ENCODE measurements at places on chromosomes 1 and 21.

- no peak for DNase-seq
Measured at GRCh38 chr21:37535672-37536071, 169.1 kb downstream of the DYRK1A start.

- peak; percentile 1 for DNase-seq
Measured at GRCh38 chr1:224851848-224852261, 77.6 kb upstream of the DNAH14 start.

DNA sequence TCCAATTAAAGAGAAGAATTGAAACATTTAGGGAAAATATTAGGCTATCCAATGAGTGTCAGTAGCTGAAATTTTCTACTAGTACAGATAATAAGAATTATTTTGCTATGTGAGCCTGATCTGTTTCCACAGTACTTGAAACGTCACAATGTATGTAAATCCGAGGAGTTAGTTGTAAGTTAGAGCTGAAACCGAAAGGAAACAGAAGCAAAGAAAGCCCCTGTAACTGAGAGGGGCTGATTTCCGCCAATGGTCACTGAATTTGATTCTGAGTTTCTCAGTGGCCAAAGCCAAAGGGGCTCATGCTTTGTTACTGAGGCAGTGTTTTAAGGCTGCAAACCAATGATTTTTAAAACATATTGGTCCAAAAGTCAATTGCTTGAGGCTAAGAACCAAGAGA lies 168.3 kb upstream of the DUSP10 start:
- DNase-seq, result no peak

DNA sequence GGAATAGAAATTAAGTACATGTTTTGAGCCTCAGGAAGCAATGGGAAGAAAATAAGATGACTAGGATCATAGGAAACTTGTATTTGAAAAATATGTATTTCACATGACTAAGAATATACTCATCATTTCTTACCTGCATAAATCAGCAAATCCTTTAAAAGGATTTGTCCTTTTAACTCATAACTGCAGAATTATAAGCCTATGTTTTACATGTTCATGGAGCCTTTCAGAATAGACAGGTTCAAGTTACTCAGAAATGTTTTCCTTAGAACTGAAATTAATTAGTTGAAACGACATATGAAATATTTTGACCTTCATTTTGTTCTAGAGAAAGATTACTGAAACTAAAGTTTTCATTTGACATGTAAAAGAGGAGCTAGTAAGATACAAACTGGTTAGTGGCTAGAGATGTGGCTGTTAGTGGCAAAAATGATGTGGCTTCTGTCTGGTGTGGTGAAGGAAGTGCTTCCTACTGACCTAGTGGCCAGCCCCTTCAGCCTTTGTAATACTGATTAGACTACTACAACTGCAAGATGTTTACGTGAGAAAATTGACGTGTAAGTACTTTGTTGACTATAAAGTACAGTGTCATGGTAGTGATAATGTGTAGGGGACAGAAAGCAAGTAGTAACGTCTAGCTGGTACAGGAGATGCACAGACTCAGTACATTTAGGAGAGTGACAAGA lies 54.7 kb downstream of the PACC1 start:
- DNase-seq, result no peak

- no peak for DNase-seq
Measured at GRCh38 chr1:43531107-43531905, 623 bp downstream of the PTPRF start.

DNA sequence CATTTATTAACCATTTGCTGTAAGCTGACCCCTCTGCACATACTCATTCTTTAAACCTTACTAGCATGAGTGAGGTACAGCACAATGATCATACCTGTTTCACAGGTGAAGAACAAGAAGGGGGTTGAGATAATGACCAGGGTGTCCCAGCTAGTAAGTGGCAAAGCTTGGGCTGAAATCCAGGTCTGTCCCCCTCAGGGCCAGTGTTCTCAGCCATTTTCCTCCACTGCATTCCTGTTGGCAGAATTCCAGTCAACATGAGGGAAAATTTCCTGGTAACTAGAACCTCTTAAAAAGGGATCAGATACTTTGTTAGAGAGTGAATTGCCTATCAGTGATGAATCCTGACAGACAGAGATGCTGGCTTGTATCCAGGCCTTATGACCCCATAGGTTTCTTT lies 48.1 kb downstream of the SPATA46 start:
- no peak for DNase-seq

DNA sequence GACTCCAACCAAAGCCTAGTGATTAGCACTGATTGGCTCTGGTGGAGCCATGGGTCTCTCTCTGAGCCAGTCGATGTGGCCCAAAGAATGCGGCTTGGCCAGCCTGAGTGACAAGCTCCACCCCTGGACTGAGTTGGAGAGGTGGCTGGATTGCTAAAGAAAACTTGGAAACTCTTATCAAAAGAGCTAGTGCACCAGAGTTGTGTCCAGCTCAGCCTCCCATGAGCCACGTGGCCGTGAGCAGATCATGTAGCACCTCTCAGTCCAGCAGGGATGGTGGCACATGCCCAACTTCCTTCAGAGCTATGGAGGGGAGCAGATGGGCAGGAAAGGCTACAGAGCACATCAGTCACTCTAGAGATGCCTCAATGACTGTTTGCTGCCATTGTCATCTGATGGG lies 142.8 kb upstream of the VAMP3 start:
- DNase-seq, result no peak

DNA sequence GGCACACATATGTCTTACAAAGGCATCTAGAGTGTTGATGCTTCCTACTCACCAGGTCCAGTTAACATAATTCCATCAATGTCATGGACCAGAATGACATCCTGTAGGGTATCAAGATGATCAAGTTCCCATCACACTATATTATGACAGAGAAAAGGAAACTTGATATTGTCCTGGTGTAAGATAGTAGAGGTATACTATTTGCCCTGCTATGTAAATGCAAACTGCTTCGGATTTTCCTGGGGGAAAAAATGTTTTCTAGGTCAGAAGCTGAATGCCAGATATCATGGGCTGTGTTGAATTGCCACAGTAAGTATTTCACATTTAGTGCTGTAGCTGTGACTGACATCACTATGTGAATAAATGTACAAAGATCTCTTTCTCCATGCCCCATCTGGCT lies 16.2 kb upstream of the HYI start:
- DNase-seq, result no peak

DNA sequence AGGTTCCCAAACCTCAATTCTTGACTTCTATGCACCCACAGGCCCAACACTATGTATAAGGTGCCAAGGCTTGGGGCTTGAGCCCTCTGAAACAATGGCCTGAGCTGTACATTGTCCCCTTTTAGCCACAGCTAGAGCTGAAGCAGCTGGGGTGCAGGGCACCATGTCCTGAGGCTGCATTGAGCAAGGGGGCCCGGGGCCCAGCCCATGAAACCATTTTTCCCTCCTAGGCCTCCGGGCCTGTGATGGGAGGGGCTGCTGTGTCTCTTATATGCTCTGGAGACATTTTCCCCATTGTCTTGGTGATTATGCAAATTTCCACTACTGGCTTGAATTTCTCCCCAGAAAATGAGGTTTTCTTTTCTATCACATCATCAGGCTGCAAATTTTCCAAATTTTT lies 155.5 kb downstream of the FASLG start:
- no peak for DNase-seq

DNA sequence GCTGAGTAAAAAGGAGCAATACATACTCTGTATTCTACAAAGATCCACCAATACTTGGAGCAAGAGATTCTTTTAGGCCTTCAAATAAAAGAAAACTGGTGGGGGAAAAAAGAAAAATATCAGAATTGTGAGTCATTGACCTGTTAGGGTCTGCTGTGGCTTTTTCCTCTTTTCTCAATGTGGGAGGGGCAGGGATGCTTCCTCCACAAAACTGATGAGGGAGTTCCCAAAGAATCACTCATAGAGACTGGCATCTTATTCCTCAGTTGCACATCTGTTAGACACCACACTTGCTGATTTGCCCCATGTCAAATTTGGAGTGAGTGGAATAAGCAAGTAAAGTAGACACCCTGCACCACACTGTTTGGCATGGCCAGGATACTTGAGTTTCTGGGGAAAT lies 16.6 kb downstream of the C1orf141 start:
- DNase-seq, result no peak

GRCh38 chr1:44681905-44682882 lies 7.7 kb downstream of the ARMH1 start:
- DNase-seq, result no peak

DNA sequence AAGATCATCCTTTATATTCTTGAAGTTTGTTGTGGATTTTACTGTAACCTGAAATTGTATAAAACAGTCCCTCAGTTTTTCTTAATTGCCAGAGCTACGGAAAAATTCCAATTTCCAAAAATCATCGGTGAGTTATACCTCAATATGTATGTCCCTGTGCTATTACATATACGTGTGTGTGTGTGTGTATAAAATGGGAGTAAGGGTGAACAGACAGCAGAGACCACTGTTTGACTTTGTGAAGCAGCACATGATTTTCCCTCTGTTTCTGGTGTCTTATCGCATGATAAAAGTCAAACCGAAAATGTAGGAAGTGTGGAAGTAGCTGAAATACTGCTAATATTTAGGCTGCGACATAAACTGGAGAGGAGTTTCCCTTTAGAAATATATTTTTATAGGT lies 1.2 kb downstream of the OR2T1 start:
- no peak for DNase-seq

DNA sequence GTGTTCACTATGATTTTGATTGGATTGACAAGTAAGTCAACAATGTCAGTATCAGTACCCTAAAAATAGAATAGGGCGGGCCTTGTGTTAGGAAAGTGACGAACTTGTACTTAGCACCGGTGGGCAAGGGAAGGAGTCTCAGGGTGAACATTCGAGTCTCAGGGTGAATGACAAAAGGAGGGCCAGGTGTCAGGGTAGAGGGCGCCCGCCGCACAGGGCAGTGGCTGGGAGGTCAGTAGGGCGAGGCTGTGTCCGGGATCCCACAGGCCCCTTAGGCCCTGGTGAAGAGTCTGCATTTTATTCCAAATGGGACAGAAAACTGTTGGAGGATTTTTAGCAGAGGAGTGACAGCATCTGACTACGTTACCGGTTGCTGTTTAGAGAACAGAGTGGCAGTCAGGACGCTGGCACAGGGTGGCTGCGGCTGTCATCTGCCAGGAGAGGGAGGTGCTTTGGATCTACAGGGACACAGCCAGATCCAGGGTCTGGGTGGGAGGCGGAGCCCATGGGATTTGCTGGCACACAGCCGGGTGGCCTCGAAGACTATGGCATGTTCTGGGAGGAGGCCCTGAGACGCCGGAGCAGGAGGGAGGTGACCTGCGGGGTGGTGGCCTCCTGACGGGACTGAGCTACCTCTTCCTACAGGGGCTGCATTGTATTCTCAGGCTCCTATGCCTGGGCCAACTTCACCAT lies 11.0 kb downstream of the AGTRAP start:
- DNase-seq, result no peak

DNA sequence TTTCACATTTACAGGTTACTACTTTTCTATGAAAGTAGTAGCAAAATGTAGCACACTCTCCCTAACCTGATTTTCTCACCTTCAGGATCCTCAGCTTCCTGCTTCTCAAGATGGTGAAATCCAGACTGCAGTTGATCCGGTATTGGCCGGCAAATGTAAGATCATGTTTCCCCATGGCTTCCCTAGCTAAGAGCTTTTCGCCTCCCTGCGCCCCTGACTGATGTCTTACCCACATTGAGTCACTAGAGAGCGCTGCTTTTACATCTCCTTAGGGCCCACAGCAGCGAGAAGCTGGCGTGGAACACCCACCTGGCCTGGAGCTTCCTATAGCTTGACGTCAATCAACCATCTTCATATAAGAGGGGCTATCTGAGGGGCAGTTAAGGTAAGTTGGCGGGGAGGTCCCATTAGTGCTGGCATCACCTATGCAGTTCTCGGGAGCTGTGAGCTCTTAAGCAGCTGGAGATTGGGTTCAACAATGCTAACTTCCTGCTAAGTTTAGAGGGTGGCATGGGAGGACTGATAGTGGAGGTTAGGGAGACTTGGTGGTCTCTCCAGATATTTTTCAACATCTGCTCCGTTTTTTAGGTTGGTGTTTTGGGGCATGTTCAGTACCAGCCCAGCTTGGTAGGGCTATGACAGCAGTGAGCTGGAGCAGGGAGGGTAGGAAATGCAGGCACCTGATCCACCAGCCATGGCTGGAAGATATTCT lies 5.5 kb downstream of the PTPN7 start:
- peak; percentile 43 for DNase-seq

DNA sequence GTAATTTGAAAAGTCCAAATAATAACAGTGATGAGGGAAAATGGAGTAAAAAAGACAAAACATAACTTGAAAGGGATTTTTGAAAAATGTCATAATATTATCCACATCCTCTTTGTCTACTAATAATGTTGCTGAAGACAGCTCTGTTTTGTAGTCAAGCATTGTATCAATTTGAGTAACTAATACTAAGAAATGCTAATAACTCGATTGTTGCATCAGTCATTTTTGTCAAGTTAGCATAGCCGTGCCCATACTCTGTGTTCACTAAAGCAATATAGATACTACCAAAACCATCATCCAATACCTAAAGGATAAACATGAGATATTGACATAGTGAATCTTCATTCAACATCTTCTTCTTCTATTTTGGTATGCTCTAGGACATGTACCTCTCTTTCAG lies 17.3 kb downstream of the PDC start:
- no peak for DNase-seq

- DNase-seq, result no peak
Measured at GRCh38 chr1:119004129-119004527, 16.0 kb upstream of the TBX15 start.

Data from T-helper 9 cell (primary cell).